ENCODE measurements at places on chromosomes 13 and 19.
A peak's percentile ranks its signal among the peaks of the same experiment; 100 is the strongest.

DNA sequence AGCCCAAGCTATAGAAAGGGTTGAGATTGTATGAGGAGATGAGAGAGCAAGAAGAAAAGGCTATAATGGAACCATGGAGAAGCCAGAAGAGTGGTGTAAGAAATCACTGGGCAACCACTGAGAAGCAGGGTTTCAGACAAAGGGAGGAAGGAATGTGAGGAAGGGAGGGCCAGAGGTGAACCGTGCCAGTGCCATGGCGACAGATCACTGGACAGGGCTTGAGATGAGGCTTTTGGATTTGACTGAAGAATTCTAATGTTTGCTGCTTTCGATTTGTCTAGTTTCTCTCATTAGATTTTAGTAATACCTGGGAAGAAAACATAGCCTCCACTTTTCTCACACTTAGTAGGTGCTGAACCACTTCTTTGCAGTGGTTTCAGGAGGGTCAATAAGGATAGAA lies 6.3 kb upstream of the GPR183 start:
- DNase-seq: no peak

GRCh38 chr19:2371656-2372055 lies 11.6 kb downstream of the TMPRSS9 start:
- no peak for DNase-seq

DNA sequence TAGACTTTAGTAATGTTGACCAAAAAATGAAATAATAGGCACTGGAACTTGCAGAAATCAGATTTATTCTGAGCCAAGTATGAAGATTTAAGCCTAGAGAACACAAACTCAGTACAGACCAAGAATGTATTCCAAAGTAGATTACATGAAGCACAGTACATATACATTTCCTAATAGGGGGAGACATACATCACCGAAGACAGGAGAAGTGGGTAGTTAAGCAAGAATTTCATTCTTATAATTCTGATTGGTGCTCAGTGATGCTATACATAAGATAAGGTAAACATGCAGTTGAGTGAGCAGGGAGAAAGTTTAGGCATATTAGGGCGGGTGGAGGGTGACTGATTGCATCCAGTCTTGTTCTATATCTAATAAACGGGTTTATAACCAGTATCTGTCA lies 2218.8 kb downstream of the PCDH9 start:
- DNase-seq: no peak

DNA sequence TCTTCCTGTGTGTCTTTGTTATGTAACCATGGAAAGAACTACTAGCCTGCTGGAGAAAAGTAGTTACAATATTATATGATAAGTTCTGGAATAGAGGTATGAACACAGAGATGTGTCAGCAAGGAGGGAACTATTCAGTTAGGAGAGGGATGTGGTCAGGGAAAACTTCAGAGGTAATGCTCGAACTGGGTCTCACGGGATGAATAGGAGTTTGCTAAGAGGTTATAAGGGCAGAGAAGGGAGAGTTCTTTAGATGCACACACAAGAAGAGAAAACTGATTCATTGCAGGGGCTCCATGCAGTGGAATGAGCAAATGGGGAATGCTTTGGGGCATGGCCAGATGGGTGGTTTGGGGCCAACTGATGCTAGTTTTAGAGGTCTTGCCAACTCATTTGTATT lies 46.0 kb upstream of the SIAH3 start:
- no peak for DNase-seq

DNA sequence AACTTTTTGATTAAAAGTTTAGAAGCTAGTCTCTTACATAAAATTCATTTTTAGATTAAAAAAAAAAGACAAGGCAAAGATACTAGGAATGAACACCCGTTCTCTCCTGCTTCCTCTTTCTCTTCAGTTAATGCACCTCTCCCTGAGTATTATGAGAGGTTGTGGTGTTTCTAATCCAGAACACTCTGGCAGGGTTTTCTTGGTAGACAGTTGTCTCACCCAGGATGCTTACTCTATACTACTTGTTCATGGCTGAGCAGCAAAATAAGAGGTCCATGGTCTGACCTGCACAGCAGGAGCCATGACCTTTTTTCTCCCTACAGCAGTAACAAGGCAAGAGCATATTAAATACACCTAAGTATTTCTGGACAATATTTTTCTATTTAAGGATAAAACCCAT lies 62.0 kb downstream of the MICU2 start:
- no peak for DNase-seq

DNA sequence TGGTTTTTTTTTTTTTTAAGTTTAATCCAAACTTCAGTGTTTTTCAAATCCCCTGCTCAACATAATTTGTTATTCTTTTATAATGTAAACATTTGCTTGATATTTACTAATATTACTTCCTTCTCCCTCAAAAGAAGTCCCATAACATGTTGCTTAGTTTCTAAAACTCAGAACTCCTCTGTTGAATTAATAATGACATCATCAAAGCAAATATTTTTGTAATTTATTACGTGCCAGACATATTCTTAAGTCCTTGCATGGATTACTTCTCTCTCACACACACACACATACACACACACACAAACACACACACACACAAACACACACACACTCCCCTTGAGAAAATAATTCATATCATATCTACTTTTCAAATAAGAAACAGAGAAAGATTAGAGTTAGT lies 1432.3 kb upstream of the SPRY2 start:
- no peak for DNase-seq

DNA sequence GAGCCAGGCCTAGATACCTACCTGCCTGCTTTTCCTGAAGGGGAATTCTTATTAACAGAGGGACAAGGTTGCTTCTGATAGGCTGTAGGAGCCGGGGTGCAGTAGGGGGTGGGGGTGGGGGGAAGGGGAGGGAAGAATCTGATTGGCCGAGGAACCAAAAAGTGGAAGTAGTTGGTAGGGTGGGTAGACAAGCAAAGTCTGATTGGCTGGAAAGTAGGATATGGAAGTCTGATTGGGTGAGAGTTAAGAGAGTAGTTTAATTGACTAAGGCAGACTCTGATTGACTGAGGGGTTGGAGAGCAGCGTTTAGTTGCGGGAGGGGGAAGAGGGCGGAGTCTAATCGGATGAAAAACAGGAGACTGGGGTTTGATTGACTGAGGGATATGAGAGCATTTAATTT lies 9.4 kb upstream of the CYP4F22 start:
- no peak for DNase-seq

DNA sequence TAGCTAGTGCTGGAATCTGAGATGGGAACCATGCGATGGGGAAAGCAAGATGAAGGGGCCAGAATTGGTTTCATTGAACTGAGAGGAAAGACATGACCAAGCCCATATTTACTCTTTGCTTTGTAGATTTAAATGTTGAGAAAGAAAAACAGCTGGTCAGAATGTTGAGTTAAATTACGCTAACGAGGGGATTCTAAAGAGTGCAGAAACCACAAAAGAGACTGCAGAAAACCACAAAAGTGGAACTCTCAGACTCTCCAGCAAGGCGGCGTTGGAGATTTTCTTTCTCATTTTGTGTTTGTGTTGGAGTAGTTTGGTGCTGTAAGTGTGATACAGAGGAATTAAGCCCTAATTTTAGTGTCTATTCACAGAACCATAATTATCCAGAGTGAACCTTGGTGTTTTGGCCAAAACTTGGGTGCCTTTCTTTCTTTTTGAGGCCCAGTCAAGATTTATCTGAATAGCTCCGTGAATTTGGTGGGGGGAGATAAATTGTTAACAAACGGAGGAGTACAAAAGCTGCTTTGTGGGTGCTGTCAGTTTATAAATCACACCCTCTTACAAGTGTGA lies 26.3 kb downstream of the SAE1 start:
- DNase-seq: no peak

GRCh38 chr13:49246850-49247642 lies 679 bp upstream of the CDADC1 start:
- no peak for DNase-seq

DNA sequence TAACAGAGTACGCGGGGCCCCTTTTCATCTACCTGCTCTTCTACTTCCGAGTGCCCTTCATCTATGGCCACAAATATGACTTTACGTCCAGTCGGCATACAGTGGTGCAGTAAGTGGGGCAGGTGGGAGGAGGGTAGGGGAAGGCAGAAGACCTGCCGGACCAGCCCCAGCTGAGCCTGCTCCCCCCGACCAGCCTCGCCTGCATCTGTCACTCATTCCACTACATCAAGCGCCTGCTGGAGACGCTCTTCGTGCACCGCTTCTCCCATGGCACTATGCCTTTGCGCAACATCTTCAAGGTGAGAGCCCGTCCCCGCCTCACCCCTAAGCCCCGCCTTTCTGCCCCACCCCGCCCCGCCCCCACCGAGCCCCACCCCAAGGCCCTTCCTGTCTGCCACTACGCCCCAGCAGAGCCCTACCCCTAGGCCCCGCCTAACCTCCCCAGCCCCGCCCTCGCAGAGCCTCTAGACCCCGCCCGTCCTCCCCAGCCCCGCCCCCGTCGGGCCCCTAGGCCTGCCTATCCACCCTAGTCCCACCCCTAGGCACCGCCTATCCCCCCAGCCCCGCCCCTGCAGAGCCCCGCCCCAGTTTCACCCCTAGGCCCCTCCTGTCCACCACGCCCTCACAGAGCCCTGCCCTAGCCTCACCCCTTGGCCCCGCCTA lies 7.7 kb downstream of the NDUFB7 start:
- peak; percentile 88 for DNase-seq
